ENCODE measurements at places on chromosomes 2 and 18.

GRCh38 chr2:111709321-111709720 lies 174.7 kb downstream of the ANAPC1 start:
- DNase-seq = no peak

DNA sequence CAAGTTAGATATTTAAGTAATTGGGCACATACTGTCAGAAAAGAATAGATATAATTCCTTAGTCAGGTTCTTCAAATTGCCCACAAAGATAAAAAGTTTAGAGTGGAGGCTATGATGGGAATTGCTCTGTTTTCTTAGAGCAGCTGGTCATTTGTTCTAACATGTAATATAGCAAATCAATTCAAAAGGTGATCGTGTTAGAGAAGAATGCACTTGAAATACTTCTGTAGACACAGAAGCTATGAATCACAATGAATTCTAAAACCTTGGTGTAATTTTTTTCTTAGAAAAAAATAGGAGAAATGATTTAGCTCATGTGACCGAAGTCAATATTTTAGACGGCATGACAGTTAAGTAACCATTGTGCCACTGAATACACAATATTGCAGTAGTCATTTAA lies 918.1 kb upstream of the LRATD1 start:
- no peak for DNase-seq

- no peak for DNase-seq
These were observed 18.1 kb downstream of the NDC80 start for GRCh38 chr18:2589345-2590068.

DNA sequence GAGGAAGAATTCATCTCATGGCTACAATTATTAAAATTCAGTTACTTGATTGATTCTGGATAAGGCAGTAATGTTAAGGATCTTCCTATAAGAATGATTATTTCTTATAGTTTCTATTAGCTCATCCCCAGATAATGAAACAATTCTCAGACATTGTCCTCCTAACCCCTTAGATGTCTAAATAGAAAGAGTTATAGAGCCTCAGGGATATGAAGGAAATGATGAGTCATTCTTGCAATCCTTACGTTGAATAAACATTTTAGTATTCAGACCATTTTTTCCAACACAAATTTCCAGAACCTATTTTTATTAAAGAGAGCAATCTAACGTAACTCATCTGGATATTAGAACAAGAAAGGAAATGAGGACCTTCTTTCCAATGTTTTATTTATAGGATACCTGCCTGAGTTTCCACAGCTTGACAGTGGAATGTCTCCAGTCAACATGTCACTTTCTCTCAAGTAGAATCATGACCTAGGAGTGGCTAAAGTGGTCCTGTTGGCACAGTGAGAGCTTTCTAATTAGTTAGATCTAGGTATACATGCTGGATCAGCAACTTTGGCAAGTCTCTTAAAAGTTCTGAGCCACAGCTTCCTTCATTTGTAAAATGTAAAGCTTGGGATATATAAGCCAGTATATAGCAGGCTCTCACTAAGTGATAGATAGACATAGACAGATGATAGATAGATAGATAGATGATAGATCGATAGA lies 88.0 kb upstream of the RAB27B start:
- no peak for DNase-seq

DNA sequence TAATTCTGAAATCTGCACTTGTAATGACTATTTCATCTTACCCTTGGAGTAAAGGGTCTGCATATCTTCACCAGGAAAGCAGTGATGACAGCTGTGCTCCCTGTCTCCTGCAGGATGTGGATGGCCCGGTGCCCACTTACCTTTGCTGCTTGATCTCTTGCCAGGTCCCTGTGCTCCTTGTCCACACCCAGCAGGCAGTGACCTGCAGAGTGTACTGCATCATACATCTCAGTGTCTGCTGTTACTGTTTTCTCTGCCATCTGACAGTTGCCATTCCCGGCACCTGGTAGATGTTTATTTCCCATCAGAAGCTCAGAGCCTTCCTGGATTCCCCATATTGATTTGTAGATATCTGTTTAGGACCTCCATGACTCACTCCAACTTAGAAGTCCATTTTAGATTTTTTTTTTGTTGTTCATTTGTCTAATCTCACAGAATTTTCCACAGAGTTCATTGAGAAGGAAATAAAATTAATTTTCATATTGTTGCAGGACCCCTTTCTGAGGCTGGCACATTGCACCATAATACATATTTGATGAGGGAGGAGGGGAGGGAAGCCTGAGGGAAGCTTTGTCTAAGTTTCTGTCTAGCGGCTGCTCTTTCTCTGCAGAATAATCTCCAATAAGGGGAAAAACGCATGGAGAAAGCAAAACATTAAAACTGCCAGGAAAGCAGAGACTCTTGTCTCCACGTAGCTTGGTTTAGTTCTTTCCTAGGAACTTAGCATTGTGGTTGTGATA lies 697.5 kb upstream of the RAB6C start:
- DNase-seq = no peak

DNA sequence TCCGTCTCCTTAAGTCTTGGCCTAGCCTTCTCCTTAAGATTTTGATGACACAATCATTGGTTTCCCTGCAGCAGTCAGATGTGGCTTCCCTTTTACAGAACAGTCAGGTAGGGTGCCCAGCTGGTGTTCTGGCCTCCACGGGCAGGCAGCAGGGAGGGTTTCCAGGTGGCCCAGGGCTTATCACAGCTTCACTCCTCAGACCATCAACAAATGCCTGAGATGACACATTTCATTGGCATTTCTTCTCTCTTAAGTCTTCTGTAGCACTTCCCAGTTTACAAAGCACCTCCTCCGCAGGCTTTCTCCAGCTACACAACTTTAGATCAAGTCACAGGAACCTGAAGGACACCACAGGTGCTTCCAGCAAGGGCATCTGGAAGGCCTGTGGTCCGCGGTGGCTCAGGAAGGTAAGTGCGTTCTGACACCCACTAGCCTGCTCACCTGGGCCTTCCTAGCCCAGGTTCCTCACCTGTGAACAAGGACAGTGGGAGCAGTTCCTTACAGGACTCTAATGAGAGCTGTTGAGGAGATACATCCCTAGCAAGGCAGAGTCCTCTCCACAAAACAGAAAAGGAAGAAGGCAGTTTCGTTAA lies 37.6 kb downstream of the PTPN18 start:
- DNase-seq = no peak

DNA sequence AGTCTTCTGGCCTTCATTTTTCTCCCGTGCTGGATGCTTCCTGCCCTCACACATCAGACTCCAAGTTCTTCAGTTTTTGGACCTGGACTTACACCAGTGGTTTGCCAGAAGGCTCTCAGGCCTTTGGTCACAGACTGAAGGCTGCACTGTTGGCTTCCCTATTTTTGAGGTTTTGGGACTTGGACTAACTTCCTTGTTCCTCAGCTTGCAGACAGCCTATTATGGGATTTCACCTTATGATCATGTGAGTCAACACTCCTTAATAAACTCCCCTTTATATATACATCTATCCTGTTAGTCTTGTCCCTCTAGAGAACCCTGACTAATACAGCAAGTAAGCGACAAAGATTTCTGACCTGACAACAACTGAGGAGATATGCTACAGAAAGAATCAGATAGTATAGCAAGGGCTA lies 7.2 kb downstream of the CDC42EP3 start:
- no peak for DNase-seq

DNA sequence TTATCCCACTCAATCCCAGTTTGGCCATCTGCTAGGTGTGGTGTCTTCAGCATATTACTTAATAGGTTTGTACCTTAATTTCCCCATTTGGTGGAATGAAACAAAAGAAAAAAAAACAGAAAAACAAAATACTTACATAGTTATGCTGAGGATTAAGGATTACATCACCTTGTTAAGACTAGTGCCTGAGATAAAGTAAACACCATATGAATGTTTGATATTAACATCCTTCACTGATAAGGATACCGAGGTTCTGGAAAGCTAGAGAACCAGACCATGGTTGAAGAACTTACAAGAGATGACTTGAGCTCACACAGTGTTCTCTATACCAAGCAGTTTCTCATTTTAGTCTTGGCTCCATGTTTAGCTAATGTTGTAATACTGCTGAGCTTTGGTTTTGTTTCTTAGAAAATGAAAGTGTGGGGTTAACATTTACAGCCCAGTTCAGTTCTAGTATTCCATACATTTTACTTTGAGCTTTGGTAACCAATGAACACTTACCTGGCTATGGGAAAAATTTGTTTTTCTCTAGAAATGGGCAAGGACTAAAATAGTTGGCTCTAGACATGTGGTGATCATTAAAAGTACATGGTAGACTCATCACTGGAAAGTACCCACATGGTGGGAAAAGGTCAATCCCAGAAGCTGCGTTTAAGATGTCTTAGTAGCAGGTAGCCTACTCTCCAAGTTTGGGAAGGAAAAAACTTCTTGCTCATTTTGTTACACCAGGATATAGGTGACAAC lies 5.8 kb upstream of the GPD2 start:
- no peak for DNase-seq

- no peak for DNase-seq
These were observed 239.6 kb downstream of the LPIN1 start for GRCh38 chr2:11985817-11986566.

DNA sequence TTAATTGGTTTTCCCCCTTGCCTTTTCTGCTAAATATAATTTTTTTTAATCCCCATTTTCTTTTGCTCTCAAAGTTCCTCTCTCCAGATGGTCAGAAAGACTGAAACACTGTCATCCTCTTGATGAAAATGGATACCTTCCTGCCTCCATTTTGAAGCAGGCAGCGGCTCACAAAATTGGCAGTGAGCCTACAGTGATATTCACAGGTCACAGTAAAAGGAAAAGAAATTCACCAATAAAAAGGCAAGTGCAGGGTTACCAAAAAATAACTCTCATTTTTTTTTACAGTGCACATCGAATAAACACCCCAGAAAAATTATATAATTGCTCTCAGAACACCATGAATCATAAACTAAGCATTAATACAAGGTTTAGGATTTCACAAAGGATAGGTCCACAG lies 307.5 kb downstream of the TCF4 start:
- DNase-seq = no peak

GRCh38 chr2:114543236-114543766 lies 100.9 kb downstream of the DPP10 start:
- DNase-seq = no peak

GRCh38 chr2:37711831-37712230 lies 40.4 kb upstream of the CDC42EP3 start:
- DNase-seq = peak; percentile 81

- no peak for DNase-seq
These were observed 46.6 kb downstream of the HS6ST1 start for GRCh38 chr2:128271911-128272600.

DNA sequence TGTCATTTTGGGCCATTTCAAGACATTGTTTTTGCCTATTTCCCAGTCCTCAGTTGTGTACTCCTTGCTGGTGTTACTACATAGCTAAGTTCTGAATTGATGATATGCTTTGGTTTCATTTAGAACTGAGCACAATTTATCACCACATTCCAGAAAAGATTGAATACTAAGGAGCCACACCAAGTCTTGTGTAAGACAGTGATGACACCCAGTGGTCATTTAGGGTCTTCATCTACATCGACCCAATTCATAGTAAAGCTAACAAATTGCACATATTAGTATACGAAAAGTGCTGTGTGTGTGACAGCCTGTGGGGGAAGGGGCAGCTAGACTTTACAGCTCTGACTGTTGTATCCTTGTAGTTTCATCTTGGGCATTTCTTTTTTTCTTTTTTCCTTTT lies 10.9 kb upstream of the DLX2 start:
- DNase-seq = no peak

DNA sequence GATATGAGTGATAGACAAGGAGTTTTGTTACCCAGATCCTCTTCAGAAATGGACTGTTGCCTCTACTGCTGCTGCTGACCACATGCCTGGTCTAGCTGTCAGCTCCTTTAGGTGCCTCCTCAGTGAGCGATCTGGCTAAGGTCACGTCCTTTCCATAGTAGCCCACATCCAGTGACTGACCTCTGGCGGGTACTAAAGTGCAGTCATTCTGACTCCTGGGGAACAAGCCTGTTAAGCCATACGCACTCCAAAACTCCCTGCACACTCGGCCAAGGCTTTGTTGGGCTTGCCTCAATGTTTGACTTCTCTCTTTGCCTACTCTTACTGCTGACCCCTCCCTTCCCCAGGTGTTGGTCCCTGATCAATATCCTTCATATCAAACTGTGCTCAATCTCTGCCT lies 685.2 kb downstream of the IRS1 start:
- DNase-seq = peak; percentile 53

DNA sequence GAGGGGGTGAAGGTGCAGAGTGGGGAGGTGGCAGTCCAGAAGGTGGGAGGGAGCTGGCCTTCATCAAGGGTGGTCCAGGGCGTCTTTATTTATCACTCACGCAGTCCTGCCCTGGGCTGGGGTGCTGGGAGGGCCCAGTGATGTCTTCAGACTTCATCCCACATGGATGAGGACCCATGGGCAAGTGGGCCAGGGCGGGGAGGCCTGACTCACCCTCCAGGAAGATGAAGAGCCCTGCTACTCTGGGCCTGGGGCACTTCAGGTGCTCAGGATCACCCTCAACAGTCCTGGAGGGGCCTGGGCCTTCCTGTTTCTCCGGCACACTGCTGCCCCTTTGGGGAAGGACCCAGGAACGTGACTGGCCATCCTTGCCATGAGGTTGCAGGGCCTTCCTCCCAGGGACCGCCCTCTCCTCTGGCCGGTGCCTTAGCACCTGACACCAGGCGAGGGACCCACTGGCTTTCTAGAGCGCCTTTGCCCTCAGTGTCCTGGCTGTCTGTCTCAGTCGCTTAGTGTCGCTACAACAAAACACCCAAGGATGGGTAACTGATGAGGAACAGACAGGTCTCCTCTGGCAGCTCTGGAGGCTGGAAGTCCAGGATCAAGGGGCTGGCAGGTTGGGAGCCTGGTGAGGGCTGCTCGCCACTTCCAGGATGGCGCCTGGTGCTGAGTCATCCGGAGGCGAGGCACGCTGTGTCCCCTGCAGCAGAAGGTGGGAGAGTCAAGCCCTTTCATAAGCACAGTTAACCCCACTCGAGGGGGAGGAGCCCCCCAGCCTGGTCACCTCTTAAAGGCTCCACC lies 57.8 kb upstream of the HS6ST1 start:
- no peak for DNase-seq

DNA sequence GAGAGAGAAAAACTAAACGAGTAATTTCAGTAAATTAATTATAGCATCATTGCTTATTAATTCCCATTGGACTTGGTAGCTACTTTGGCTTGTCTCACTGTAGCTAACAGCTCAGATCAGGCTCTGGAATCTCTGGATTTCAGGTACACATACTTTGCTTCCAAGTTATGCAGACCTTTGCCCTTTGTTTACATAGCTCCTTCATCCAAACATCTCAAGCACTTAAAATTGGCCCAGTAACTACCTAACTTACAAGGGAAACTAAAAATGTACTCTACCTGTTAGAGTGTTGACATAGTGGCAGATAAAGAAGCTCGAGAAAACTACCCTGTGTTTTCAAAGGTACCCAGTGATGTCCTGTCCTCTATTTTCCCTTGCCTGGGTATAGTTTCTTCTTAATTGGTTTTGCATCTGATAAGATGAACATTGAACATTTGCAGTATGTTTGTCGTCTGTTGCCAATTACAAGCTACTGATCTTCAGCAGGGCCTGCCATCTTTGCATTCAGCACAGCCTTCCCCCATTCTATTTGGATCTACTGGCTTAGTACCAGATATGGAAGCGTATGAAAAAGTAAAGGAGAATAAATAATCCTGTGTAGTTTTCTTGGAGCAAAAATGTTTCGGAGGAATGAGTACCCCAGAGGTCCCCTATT lies 601.5 kb upstream of the FANCL start:
- no peak for DNase-seq

All from SW 1271 (cell line).